ENCODE measurements at places on chromosomes 12 and 14.

DNA sequence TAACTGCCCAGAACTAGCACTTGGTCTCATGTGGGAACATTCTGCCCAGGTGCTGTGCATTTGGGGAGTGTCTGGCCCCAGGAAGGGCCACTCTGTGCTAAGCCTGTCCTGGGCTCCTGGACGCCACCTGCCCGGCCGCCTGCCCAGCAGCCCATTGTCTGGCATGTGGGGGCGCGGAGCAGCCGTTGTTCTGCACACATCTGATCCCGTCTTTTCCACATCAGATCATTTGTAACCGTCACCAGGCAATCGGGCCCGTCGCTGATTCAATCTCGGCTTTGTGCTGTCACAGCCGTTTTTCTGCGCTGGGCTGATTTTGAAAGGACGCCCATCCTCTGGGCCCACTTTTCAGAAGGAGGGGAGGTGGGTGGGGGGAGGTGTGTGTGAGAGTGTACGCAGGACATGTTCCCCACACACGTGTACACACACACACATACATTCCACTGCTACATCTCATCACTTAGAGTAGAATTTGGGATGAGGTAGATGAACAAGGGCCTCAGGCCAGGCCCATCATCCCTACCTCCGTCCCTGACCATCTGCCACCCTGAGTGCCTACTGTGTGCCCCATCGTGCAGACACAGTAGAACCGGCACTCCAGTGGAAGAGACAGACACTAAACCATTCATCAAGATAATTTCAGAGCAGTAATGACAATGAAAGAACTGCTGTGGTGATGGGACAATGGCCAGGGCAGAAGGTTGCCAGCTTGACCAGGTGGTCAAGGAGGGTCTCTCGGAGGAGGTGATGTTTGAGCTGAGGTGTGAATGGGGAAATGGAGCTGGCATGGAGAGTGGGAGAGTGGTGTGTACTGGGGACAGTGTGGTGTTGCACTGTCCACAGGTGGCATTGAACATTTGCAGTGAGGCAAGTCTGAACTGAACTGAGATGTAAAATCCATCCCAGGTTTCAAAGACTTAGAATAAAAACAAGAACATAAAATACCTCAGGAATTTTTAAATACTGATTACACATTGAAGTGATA lies 19.0 kb downstream of the FAM222A start:
- no peak for DNase-seq

DNA sequence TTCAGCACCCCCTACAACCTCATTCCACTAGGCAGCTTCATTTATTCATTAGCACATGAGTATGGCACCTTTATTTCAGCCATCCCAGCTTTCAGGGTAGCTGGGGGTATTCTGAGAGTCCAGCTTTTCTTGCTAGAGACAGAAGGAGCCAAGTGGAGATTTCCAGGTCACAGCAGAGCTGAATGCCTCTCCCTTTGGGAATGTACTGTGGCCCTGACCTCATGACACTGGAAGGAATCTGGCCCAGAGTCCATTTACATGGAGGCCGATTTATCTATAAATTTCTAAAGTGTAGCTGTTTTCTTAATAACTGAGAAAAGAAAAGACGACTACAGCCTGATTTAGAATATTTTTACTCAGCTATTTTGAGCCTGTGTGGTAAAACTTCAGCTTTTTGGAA lies 47.2 kb upstream of the JDP2 start:
- DNase-seq = no peak

DNA sequence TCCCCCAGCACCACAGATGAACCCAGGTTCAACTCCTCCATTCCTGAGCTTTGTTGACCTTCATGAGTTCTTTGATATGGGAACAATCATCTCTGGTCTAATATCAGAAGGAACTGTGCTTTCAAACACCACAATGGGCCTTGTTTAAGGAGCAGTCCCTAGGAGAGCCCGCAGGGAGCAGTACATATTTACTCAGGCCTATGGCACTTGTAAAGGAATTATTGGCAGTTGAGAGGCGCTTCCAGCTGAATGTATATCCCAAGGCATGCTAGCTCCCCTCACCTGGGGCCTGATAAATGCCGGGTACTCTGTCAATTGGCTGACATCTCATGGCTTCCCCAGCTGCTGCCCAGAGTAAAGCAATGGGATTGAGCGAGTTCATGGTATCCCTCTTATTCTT lies 76.2 kb downstream of the ZFP36L1 start:
- no peak for DNase-seq

- DNase-seq = no peak
Observed at GRCh38 chr12:108560321-108560721, 652 bp downstream of the SART3 start.

GRCh38 chr12:131129839-131130238 lies 176.1 kb downstream of the ADGRD1 start:
- no peak for DNase-seq

- no peak for DNase-seq
Observed at GRCh38 chr14:65471038-65471878, 58.7 kb downstream of the FUT8 start.

DNA sequence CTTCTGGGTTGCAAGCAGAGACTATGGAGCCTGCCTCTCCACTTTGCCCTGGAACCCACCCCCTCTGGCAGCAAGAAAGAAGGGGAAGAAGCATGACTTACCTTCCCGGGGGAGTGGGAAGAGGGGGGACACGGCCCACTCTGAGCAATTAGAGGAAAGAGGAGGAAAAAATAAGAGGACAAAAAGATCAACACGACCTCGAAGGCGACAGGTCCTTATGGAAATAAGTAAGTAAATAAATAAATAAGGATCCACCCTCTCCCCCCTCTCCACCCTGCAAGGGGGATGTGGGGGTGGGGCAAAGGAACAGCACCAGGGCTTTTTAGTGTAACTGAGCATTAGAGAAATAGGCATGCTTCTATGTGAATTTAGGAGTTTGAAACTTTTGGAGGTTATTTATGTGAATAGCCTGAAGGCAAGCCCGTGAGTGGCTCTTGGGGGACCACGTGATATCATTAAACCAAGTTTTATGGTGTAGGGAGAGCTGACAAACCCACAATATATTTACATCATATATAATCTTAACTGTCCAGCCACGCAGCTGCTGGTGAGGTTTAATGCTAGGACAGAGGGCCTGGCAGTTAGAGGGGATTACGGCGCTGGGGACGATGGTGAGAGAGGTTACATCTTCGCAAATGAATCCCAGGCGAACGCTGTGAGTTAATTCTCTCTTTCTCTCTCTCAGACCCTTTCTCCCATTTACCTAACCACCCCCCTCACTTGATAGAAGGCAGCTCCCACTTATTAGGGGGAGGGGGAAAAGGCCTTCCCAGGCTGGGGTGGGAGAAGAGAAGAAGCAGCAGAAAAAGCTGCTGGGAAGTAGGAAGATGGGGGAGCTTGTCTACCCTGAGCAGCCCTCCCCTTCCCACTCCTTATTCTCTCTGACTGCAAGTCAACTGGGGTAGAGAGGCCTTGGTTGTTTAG lies 4.8 kb downstream of the HOXC5 start:
- DNase-seq = no peak

GRCh38 chr12:111056618-111057521 lies 136.5 kb upstream of the MYL2 start:
- no peak for DNase-seq

DNA sequence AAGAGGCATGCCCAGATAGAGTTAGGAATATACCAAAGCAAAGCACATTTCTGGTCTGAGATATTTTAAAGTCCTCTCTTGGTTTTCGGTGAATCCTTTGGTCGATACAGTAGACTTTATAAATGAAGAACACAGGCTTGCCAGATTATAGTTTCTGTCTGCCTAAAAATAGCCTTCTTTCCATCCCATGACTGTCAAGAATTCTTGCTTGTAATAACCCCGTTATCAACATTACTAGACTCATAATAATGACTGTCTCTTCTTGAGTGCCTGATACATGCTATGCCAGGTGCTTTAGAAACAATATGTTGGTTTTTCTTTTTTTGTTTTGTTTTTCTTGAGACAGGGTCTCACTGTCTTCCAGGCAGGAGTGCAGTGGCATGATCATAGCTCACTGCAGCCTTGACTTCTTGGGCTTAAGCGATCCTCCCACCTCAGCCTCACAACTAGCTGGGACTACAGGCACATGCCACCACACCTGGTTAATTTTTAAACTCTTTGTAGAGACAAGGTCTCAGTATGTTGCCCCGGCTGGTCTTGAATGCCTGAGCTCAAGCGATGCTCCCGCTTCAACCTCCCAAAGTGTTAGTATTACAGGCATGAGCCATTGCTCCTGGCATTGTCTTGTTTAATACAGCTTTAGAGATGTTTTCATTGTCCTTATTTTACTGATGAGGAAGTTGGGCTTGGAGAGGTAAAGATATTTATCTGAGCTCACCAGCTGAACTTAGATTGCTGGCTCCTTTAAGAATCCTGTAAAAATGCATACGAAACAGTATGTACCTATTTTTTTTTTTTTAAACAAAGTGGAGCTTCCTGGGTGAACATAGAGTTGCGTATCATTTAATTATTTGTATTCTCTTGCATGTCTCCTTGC lies 30.4 kb downstream of the CHST11 start:
- no peak for DNase-seq
